ENCODE measurements at places on chromosomes 4 and X. TPM values are rescaled to one million over a fixed set of nuclear protein-coding genes. Genes with fewer than 3 reads are reported as not detected.
A peak's percentile ranks its signal among the peaks of the same experiment; 100 is the strongest.

JAKMIP1 gene
- not detected for total RNA-seq

ERCC6L gene
- total RNA-seq, result 4.3 TPM

HSFX1 gene
- total RNA-seq, result not detected

RPA4 gene
- total RNA-seq, result not detected

ZNF674 gene
- total RNA-seq, result 5.5 TPM

DNA sequence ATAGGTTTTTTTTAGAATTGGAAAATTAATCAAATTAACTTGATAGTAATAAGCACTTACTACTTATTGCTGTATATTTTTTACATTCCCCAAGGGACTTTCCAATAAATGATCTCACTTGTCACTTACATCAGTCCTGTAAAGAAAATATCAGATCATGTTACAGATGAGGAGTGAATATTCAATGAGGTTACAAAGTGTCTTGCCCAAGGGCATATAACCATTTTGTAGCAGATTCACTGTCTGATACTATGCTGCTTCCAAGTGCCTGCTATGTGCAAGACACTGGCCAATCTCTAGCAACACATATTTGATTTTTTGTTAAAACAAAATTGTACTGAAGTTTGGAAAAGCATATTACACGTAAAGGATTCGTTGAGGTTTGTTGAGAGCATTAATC lies 1287.7 kb downstream of the FAM133A start:
- DNase-seq, result no peak

GRCh38 chr4:73388887-73389286 lies 15.2 kb upstream of the ALB start:
- no peak for DNase-seq

- no peak for DNase-seq
These were observed 30.1 kb upstream of the CYSLTR1 start for GRCh38 chrX:78357342-78358055.

DNA sequence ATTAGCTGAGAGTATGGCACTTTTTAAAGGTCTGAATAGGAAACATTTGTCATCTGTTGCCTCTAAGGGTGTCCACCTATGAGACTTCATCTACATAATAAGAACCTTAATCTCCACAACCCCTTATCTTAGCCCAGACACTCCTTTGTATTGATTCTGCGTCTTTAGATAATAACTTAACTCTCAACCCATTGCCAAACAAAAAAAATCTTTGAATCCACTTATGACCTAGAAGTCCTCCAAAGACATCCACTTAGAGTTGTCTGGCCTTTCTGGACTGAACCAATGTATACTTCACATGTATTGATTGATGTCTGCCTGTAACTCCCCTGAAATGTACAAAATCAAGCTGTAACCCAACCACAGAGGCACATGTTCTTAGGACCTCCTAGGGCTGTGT lies 66.0 kb upstream of the CHRNA9 start:
- DNase-seq, result no peak

GRCh38 chr4:66482186-66482585 lies 811.9 kb upstream of the EPHA5 start:
- no peak for DNase-seq

- no peak for DNase-seq
These were observed 57.7 kb upstream of the UGT2B7 start for GRCh38 chr4:69038582-69038981.

- DNase-seq, result no peak
These were observed 42.9 kb downstream of the SMAD1 start for GRCh38 chr4:145524552-145524951.

- DNase-seq, result no peak
These were observed 88.5 kb upstream of the TSPAN5 start for GRCh38 chr4:98746936-98747335.

DNA sequence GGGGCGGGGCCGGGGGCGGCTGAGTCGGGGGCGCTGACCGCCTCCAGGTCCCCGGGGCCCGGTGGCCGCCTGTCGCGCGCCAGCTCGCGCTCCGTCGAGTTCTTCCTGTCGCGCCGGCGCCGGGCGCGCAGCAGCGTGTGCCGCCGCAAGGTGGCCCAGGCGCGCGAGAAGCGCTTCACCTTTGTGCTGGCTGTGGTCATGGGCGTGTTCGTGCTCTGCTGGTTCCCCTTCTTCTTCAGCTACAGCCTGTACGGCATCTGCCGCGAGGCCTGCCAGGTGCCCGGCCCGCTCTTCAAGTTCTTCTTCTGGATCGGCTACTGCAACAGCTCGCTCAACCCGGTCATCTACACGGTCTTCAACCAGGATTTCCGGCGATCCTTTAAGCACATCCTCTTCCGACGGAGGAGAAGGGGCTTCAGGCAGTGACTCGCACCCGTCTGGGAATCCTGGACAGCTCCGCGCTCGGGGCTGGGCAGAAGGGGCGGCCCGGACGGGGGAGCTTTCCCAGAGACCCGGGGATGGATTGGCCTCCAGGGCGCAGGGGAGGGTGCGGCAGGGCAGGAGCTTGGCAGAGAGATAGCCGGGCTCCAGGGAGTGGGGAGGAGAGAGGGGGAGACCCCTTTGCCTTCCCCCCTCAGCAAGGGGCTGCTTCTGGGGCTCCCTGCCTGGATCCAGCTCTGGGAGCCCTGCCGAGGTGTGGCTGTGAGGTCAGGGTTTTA lies 1.5 kb downstream of the ADRA2C start:
- DNase-seq, result no peak

DNA sequence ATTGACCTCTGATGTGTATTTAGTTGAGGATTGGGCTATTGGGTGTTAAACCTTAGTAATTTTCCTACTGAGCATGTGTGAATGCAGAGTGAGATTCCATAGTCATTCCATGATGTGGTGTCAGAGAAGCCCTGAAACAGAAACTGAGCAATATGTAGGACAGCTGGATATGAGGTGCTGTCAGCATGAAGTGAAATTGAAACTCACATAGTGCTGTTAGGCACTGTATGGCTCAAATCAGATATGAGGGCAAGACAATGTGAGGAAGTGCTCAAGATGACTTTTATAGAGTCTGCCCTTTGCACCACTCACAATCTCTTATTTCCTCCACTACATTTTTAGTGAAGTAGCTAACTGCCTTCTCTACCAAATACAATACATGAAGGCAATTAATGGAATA lies 188.3 kb downstream of the SH3BGRL start:
- DNase-seq, result no peak

GRCh38 chr4:185312699-185313098 lies 83.0 kb downstream of the LRP2BP start:
- DNase-seq, result no peak

- peak; percentile 37 for DNase-seq
These were observed 259.0 kb upstream of the TRPC5 start for GRCh38 chrX:112341598-112341997.

DNA sequence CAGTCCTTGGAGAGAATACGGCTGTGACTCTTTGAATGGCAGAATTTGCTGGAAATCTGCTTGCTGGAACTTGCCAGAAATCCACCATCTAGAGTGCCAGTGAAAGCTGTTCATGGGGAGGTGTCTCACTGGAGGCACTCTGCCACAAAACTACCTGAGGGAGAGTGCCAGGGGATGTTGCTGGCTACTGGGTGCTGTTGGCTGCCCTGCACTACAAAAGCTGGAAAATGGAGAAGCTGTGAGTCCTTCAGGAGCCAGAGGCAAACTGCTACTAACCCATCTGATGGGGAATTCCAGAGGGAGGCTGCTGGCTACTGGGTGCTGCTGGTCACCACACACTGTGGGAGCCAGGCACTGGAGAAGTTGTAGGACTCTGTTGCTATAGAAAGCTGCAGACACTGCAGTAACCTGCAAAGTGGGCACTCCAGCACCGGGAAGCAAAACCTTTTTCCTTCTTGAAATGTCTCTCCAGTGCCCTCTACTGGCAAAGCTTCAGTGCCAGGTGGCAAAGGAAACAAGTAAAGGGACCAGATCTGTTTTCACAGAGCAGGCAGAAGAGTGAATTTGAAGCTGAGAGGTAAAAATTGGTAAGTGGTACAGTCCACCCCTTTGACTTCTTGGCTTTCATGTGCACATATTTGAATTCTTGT lies 47.8 kb upstream of the HSD17B10 start:
- peak; percentile 38 for DNase-seq

DNA sequence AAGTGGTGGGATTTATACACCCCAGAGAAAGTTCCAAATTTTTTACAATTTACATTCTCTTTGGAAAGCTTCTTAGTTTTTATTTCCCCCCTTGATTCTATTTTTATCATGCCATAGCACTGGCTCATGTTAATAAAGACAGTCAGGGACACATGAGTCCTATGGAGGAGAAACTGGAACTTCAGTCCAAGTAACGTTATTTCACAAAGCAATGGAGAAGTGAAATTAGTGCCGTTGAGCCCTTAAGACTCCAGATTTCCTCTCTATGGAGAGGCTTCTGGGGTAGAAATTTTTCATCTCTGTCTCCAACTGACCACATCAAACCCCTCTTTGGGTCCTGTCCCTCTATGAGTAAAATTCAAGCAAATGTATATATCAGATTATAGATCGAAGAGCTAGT lies 12.8 kb upstream of the TASL start:
- DNase-seq, result no peak

DNA sequence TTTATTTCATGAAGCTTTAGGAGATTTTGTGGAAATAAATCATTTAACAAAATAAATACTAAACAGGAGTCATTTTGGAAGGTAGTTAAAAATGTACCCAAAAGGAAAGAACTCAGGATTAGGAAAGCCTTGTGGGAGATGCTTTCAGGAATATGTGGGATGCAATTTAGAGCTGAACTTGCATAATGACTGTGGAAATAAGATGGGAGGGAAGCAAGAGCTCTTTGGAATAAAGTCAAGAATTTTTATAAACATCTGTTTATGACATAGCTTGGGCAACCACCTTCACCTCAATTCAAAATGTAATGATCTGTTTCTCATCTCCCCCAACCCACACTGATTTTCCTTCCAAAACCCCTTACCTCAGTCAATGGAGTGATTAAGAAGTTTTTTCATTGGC lies 623.8 kb downstream of the FAT4 start:
- no peak for DNase-seq

DNA sequence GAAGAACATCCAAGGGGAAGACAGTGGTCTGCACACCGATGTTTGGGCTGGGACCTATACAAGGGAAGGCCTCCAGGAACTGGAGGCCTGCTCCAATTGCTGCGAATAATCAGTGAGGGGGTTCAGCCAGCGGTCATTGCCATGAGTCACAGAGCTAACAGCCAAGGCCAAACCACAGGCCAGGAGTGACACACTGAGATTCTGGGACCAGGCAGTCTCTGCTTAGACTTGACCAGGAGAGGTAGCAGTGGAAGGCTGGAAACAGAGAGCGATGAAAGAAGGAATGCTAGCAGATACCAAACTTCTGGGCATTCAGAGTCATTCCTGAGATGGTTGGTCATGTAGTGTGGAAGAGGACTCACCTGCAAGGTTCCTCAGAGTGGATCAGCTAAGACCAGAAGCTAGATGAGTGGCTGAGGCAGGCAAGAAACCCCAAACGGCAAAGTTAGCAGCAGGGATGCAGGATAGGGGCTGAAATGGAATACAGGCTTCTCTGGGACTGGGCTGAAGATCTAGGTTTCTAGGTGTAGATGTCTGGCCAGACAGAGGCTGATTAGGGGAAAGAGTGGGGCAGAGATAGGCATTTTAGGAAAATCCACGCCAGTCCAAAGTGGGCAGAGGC lies 54.7 kb downstream of the CNGA2 start:
- DNase-seq, result peak; percentile 90

- DNase-seq, result no peak
These were observed 36.5 kb downstream of the SLC7A11 start for GRCh38 chr4:138205531-138206233.

DNA sequence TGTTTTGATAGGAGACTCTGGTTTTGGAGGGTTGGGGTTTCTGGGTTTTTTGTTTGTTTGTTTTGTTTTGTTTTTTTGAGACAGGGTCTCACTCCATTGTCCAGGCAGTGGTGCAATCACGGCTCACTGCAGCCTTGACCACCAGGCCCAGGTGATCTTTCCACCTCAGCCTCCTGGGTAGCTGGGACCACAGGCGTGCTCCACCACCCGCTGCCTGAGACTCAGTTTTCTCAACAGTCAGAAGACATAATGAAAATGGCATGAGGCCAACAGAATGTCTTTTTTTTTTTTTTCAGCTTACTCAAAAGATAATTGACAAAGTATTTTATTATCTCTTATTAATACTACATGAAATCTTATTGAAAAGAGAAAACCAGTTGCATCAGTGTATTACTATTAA lies 32.4 kb downstream of the TNIP2 start:
- no peak for DNase-seq

DNA sequence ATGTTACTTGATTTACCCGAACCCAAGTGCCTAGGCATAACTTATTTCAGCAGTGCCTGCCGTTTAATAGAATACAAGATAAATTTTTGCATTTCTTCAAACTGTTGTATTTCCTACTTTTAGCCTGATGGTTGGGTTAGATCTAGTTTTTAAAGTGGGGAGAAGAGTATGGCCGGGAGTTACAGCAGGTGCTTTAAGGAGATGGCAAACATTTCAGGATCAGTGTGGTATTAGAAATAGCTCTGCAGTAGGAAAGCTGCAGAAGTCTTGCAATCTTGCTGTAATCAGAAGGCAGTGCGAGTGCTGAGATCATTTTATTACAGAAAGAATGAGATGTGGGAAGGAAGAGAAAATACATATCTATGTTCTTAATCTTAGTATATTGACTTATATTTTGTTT lies 977.8 kb upstream of the TENM3 start:
- no peak for DNase-seq

GRCh38 chr4:183987987-183988392 lies 82.9 kb downstream of the STOX2 start:
- peak; percentile 77 for DNase-seq

DNA sequence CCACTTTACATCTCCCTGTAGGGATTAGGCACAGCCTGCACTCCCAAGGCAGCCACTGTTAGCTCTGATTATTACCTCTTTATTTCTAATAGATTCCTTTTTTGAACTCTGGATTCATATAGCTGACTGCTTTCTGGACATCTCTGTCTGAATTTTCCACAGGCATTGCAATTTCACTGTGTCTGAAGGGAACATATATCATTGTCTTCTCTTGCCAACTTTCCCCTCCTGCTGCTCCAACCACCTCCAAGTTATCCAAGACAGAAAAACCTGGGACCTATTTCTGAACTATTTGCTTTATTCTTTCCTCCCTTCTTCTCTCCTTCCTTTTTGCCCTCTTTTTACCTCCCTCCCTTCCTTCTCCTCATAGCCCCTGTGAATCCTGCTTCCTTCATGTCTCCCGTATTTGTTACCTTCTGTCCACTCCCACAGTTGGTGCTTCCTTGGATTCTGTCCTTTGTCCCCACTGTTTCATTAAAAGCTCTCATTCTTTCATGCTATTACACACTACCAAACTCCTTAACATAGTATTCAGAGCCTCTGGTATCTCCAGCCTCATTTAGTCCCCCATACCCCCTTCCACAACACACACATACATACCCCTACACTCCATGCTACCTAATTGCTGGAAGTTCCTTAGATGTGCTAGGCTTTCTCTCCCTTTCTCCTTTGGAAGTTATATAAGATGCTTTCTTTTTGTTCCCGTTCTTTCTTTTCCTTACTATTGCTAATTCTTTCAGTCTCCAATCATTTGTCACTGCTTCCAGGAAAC lies 34.7 kb downstream of the FGF2 start:
- DNase-seq, result no peak

- peak; percentile 69 for DNase-seq
These were observed 4.1 kb downstream of the HDAC8 start for GRCh38 chrX:72568406-72569092.

DNA sequence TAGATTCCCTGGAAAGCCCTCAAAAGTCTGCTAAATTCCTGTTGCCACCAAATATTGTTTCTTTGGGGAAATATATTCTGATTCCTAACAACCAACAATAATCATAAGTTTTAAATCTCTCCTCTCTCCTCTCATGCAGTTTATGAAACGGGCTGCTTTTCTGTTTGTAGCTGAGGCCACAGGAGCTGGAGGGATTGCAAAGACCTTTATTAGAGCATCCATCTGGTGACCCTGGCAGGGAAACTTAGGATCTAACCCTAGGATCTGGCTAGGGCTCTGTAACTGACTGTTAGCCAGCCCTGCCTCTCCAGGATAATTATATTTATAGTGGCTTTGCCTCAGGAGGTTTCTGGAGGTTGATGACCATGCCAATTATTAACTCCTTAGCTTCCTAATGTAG lies 56.9 kb downstream of the SMAD1 start:
- DNase-seq, result no peak

Data from MG63 (cell line).